Lower leg skin (tissue), 4 donors: ENCODE measurements at places on chromosomes 3 and 15. TPM values are rescaled to one million over a fixed set of nuclear protein-coding genes. Genes with fewer than 3 reads are reported as not detected.
A peak's percentile ranks its signal among the peaks of the same experiment; 100 is the strongest.

- no peak for DNase-seq
These were observed 103.3 kb upstream of the GALNT15 start for GRCh38 chr3:16071206-16071605.

DNA sequence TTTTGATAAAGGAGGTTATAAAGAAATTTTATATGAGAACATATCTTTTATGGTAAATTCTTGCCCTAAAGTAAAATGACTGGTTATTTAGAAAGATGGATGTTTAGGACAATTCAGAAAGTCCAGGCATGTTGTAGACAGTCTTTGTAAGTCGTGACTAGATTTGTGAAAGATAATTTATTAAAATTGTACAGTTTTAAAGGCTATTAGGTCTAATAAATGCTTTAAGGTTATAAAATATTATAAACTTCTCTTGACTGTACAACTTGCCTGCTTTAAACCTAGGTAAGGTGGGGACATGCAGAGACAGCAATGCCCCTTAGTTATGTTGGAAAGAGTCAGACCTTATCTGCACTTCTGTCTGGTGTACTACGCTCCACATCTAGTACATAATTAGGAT is 933.5 kb downstream of the SI start:
- no peak for DNase-seq

DNA sequence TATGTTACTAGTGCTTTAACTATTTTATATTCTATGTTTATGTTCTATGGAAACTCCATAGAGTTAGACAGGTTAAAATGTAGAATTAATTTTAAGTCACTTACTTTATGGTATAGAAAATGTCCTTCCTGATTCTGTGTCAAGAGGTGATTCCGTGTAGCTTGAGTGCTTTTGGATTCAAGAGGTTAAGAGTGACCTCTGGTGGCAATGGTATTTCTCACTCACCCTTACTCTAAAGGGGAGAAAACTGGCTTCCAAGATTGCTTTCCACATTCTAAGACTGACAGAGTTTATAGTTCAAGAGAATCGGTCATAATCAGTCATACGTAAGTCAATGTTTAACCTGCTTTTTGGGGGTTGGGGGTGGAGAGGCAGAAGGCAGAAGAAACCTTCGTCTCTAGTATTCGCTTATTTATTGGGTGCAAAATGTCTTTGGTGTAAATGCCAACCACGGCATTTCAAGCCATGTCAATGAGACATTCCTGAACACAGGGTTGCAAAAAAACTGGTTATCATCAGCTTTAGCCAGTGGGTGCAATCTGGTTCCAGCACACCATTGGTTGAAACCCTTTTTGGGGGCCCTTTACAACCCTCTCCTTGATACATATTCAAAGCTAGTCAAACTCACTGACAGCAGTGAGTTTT is 92.0 kb upstream of the VGLL3 start:
- peak; percentile 16 for DNase-seq

DNA sequence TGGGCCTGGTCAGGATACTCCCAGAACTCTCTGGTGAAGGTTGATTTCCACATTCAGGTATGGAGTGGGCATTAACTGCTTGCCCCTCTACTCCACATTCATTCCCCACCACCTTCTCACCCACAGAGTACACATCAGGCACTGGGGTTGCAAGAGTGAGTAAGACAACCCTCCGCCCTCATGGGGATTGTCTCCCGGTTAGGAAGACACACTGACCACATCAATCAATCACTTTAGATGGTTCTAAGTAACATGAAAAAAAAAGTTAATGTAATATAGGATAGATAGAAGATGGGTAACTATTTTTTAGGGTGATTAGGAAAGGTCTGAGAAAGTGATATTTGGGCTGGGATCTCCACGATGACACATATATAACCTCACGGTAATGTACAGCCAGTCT is 116.0 kb upstream of the NEO1 start:
- DNase-seq, result no peak

- DNase-seq, result no peak
These were observed 427.9 kb upstream of the AGTR1 start for GRCh38 chr3:148269816-148270215.

The ZNF619 gene
- 6.0 TPM for total RNA-seq

The PRSS50 gene
- not detected for total RNA-seq

The SAMMSON gene
- total RNA-seq, result not detected
